NAMALWA (cell line): ENCODE measurements at places on chromosomes 13 and 19.

DNA sequence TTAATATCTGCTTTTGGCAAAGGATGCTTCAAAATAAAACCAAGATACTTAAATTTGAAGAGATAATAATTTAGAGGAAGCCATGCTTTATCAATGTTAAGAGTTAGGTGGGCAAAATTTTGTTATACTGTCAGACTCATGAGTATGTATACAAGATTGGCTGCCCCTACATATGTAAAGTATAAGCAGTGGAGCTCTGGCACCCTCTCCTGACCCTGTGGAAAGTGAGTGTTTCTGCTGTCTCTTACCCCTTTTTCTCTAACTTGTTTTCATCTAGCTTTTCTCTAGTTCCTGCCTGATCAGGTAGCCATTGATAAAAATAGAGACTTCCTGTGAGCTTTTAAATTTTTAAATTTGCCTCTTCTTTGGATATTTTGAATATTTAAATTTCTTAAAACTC is 710.9 kb upstream of the SPRY2 start:
- no peak for DNase-seq

- peak; percentile 54 for DNase-seq
Measured at GRCh38 chr13:78201411-78201810, 282.8 kb upstream of the EDNRB start.

DNA sequence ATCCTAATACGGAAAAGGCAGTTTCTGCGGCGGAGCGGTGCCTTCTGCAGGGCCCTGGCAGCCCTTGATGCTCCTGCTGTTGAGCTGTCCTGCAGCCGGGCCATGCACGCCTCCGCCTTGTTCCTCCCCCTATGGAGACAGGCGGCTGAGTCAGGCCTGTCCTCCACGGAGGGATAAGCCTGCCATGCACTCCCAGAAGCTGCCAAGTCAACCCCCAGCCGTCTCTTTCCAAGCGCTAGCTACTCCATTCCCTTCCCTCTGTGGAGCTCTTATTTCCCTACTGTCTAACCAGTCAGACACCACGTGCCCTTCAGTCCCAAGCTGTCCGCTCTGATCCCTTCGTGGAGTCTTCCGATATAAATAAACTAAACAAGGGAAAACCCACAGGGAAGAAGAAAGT is 197.0 kb downstream of the COL4A1 start:
- DNase-seq, result no peak

- no peak for DNase-seq
Measured at GRCh38 chr19:35017507-35017906, 12.8 kb upstream of the SCN1B start.

DNA sequence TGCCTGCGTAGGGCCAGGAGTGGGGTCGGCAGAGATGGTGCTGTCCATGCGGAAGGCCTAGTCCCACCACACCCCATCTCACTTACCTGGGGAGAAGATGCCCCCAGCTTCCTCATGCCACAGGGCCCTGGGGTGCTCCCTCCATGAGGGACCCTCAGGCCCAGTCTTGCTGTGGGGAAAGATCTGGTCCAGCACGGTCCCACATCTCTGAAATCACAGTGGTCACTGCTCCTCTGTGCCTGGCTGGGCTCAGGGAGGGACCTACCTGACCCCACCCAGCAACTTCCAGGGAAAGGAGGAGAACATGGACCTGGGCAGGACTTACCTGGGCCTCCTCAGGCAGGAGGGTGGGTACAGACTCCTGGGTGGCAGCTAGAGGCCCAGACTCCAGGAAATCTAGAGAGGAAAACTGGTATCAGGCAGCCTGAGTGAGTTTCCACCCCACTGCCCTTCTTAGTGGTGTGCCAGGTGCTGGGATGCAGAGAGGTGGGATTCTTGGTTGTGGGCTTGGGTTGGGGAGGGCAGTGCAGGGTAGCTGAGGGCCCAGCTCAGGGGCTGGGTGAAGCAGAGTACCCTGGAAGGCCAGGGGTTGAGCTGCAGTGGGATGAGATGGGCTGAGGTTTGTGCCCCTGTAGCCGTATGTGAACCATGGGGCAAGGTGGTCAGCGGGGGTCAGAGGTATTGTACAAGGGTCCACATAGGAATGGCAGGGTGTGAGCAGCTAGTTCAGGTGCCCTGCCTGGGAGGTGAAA is 3.8 kb downstream of the MZF1 start:
- DNase-seq, result no peak

DNA sequence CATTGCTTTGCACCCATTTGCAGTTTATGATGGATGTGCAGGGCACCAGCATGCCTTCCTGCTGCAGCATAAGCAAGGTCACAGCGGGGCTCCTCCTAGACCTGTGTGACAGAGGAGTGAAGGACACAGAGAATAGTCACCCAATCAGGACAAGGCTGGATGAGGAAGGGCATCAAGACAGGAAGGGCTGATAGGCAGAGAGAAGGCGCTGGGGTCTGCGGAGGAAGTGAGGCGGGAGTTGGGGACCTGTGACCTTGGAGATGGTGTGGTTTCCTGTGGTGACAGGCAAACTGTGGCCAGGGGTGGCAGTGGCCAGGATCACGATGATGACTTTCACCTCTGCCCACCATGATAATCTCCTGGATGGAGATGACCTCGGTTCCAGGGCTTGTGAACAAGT is 16.4 kb upstream of the KCTD15 start:
- DNase-seq, result no peak

GRCh38 chr19:34353546-34353945 is 11.4 kb upstream of the GPI start:
- DNase-seq, result no peak

- no peak for DNase-seq
Measured at GRCh38 chr13:75149776-75150175, 332.2 kb downstream of the TBC1D4 start.

DNA sequence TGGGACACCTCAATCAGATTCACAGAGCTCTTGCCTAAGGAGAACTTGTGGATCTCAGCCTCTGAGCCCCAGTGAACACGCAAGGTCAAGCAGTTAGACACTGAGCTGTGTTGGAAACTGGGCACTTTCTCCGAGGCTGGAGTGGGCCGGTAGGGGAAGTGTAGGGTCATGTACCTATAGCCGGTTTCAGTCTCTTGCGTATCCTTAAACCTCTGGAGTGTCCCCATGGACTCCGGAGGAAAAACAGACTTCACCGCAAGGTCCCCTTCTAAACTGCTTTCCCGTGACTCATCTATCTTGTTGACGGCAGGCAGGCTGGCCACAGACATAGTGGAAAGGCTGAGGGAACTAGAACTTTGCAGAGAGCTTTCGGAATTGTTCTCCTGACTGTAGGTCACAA is 11.3 kb downstream of the IQCN start:
- no peak for DNase-seq

- DNase-seq, result no peak
Measured at GRCh38 chr13:90015565-90016507, 1331.7 kb upstream of the MIR17HG start.

GRCh38 chr13:90307136-90307535 is 1040.4 kb upstream of the MIR17HG start:
- no peak for DNase-seq

DNA sequence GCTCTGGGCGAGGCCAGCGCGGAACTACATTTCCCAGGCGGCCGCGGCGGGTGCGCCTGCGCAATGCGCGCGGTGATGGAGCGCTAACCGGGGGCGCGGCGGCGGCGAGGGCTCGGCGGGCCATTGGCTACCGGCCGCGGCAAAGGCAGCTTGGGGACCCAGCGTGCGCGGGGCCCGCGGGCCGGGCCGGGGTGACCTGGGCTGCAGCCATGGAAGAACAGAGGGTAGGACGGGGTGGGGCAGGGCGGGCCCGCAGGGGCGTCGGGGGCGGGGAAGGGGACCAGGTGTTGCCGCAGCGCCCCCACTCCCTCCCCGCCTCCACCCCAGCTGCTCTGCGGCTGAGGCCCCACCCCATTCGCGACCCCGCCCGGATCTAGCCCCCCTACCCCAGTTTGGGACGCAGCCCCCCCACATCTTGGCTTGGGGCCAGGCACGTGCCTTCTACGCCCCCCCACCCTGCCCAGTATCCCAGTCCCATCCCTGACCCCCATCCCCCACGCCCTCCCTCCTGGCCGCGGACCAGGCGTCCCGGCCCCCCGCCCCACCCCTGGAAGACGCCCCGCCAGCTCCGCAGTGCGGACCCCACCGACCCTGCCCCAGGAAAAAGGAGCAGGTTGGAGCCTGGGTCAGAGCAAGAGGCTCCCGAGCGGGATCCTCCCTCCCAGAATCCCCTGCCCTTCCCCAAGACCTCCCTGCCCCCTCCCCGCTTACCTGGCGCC is at the start of gene FSD1:
TSS of gene FSD1 (plus strand) at position 61 of the 719 bp plus-strand sequence. CDS start at position 210, 149 bp downstream.
- DNase-seq, result peak; percentile 83

GRCh38 chr19:28691683-28692082 is 521.3 kb downstream of the UQCRFS1 start:
- no peak for DNase-seq

- DNase-seq, result no peak
Measured at GRCh38 chr19:41341669-41342490, 11.8 kb downstream of the TGFB1 start.

DNA sequence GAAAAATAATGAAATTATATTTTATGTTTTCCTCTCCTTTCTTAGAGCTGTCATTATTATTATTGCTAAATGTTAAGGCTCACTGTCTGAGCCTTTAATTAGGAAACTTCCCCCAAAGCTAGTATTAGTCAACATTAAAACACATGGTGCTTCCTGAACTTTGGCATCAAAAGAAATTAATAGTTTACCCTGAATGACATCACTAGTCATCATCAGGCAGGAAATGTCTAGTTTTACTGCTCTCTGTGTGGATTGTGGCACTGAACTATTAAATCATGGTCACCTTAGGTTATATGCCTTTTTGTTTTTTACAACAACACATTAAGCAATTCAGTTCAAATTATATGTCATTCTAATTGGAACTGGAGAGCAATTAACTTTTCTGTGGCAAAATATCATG is 595.5 kb downstream of the SLITRK1 start:
- DNase-seq, result no peak

DNA sequence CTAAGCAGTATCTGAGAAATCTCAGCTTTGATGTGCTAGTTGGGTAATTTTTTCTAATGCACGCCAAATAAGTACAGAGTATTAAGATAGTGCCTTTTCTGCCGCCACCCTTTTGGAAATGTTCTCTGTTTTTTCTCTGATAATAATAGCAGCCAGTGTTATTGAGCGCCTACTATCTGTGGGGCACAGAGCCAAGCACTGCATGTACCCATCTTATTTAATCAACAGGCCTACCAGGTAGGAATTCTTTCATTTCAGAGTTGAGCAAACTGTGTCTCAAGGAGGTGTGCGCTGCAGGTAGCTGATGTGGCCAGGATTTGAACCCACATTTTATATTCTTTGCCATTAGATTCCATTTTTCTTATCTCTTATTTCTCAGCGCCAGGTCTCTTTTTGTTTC is 1.4 kb downstream of the EPN1 start:
- DNase-seq, result peak; percentile 47

GRCh38 chr13:32594157-32594738 is 8.0 kb downstream of the PDS5B start:
- no peak for DNase-seq

- DNase-seq, result no peak
Measured at GRCh38 chr19:56971230-56971629, 130.7 kb upstream of the PEG3 start.
